ENCODE measurements at places on chromosomes 13 and 19.
A peak's percentile ranks its signal among the peaks of the same experiment; 100 is the strongest.

DNA sequence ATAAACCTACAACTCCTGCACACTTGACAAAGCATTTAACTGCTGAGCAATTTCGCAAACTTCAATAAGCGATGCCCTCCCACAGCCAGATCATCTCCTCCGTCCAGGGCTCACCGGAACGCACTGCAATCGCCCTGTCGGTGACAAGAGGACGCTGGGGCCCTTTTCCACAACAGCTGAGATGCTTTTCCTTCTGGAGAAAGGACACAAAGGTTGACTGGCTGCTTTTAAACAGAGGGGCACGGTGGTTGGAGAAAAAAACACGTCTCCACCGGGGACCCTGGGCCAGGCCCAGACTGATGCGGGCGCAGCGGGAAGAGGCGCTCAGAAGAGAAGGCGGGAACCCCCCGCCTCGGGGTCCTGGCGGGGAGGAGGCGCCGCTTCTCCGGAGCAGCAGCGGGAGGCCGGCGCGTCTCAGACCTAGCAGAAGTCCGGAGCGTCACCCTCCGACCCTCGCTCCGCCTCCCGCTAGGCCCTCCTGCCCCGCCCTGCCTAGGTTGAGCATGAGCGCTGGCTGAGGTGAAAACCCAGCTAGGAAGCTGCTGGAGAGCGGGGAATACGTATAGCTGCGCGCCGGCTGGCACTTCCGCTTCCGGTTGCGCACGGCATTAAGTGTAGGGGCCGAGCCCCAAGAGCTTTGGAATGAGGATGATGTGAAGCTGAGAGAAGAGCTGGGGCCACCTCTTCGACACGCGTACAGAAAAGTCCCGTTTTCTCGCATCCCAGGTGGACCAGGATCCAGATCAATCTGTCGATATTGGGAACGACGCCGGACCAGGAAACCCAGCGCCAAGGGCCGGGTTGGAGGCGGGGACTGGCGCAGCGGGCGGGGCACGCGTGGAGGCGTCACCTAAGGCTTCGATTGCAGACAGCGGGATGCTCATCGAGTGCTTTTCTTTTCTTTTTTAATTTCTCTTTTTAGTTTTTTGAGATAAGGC lies at the start of gene ZNF846:
Gene ZNF846 (minus strand): TSS at position 564 of the 938 bp plus-strand sequence. CDS start 3,788 bp downstream, outside the sequence.
- peak; percentile 76 for DNase-seq

- no peak for DNase-seq
Measured at GRCh38 chr13:45615501-45616101, at the start of gene ERICH6B. TSS of gene ERICH6B (minus strand) at chr13:45615739. CDS start at chr13:45597005, 18,734 bp downstream.

- DNase-seq = no peak
Measured at GRCh38 chr13:78100486-78100885, 181.9 kb upstream of the EDNRB start.

GRCh38 chr19:45817010-45817724 lies 2.1 kb upstream of the RSPH6A start:
- DNase-seq = peak; percentile 48

Measured in activated gamma-delta T cell (primary cell).